AG08395 (cell line): ENCODE measurements at places on chromosomes 6 and 20.

DNA sequence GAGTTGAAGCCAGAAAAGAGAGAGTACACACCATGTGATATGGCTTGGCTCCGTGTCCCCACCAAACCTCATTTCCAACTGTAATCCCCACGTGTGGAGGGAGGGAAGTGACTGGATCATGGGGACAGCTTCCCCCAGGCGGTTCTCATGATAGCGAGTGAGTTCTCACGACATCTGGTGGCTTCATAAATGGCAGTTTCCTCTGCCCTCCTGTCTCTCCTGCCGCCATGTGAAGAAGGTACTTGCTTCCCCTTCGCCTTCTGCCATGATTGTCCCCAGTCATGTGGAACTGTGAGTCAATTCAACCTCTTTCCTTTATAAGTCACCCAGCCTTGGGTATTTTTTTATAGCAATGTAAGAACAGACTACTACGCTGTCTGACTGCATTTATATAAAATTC, 40.3 kb downstream of the TAF4 start:
- DNase-seq = peak; percentile 26

DNA sequence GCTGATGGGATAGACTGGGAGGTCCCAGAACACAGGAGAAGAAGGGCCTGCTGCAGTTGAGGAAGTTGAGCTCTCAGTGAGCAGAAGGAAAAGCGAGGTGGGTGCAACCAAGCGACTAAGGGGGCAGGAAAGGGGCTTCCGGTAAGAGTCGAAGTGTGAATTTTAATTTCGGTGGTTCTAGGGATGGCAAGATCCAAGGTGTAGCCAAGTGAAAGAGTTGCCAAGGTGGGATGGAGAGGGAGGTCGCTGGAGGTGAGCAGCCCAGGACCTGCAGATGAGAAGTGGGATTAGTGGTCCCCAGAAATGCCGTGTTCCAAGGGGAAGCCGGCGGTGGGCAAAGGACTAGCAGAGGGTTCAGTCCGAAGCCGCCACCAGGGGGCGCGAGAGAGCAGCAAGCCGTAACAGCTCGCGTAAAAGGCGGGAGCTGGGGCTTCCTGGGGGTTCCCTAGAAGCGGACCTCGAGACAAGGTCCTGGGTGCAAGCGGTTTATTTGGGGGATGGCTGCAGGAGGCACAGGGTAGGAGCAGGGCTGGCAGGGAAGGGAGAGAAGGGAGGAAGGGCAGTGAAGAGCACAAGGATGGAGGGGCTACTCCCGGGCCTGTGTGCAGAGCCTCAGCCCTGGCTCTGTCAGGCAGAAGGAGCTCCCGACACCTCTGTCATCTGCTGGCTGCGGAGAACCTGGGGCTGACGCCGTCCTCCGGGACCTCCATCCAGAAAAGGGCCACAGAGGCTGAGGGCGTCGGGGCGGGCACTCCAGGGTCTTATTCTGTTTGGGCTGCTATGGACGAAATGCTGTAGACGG, 103.6 kb downstream of the PAX1 start:
- no peak for DNase-seq

DNA sequence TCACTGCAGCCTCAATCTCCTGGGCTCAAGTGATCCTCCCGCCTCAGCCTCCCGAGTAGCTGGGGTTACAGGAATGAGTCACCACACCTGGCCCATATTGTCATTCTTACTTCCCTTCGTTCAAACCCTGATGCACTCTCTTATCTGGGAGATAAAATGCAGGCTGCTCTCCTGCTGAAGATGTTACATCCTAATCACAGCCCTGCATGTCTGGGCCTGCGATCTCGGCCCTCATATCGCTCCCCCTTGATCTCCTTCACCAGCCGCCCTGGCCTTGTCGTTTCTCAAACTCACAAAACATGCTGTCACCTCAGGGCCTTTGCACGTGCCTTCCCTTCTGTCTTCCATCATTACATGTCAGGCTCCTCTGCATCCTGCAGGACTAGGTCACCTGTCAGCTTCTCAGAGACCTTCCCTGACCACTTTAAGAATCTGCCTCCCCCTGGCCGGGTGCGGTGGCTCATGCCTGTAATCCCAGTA, 8.8 kb upstream of the C20orf203 start:
- no peak for DNase-seq

- DNase-seq = peak; percentile 27
These were observed 37.9 kb downstream of the MAFB start for GRCh38 chr20:40651151-40651550.

DNA sequence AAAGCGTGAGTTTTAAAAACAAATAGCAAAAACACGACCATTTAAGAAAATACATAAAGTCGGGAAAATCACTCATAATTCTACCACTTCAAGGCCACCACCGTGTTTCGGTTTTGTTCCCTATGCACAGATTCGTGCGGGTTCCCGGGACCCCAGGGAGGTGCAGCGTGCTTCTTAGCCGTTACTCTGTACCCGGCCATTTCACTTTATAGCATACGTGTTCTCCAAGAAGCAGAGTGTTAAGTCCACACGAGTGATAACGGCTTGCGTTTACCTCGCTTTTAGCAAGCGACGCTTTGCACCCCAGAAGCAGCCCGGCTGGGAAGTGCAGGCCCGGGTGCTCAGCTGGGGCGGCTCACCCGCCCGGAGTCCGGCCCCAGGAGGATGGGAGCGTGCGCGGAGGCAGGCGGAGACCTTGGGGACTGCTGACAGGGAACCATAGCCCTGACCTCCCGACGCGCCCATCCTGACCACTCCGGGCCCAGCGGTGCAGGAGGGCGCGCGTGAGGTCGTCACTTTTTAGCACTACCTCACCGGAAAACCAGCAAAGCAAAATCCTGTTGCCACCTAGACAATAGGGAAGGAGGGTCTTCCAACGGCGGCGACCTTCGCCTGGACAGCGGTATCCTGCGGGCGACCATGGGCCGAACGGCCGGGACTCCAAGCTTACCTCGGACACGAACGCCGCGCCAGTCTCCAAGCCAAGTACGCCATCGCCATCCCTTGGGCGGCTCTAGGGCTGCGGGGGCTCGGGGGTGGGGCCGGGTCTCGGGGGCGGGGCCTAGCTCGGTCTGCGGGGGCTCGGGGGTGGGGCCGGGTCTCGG, at the start of gene ECI2:
ECI2 (minus strand) TSS at position 735 of the 824 bp plus-strand sequence; CDS start at position 720, 15 bp downstream.
- DNase-seq = peak; percentile 64

GRCh38 chr6:142251930-142252445, 49.8 kb upstream of the ADGRG6 start:
- no peak for DNase-seq

GRCh38 chr6:72552938-72553337, 68.9 kb upstream of the KCNQ5 start:
- DNase-seq = peak; percentile 17

DNA sequence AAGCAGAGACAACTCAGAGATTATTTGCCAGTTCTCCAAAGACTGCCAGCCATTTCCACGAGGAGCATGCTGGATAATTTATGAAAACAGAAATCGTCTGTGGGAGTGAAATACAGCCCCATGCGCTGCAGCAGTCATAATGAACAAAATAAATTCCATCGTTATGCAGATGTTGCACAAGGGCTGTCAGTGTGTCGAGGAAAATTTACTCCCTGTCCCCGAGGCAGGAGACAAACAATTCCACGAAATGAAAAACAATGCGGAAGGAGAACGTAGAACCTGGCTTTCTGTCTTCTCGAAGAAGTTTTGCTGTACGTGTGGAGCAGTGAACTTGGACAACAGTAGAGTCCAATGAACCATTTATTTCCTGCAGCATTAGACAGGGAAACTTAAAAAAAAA, 399.4 kb downstream of the CD83 start:
- peak; percentile 18 for DNase-seq

DNA sequence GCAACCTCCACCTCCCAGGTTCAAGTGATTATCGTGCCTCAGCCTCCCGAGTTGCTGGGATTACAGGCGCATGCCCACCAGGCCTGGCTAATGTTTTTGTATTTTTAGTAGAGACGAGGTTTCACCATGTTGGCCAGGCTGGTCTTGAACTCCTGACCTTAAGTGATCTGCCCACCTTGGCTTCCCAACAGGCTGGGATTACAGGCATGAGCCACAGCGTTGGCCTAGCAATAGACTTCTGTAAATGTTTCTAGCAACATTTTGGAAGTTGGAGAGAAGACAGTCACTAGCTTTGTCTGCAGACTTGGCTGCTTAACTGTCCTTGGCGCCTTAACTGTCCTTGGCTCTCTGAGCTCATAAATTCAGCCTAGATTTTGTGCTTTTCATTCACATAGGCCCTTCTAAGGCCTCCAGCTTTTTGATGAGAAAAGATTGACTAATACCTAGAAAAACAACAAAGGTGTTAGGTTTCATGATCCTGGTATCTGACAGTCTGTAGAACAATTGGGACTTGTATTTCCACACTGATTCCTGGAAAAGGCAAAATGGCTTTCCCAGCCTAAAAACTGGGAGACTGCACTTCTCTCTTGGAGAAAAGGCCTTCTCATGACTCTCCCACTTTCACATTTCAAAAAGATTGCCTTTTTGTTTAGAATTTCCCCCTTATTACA, 49.7 kb downstream of the OR2B2 start:
- DNase-seq = no peak

- no peak for DNase-seq
These were observed 168.0 kb downstream of the HDGFL1 start for GRCh38 chr6:22737331-22737730.

DNA sequence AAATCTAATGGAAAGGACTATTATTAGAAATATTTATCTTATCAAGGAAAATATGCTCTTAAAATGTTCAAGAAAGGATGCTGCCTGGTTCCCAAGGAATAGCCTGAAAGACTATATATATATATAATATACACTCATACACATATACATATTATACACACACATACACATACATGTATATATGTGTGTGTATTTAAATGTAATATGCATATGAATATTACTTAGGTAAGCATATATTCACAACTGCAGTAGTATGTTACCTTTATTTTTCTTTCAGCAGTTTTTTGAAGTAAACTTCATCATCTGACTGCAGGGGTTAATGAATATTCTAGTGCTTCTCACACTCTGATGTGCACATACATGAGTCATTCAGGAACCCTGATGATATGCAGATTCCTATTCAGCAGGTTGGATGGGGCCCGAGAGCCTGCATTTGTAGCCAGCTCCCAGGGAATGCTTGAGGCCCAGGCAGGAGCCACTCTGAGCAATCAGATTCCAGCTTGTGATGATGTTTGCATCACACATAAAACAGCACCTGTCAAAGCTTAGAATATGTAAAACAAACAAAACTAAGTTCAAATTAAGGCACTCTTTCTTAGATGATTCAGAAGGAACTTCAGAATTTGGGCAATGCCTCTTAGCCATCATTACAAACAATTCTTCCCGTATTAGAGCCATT, 16.1 kb downstream of the MYLK4 start:
- peak; percentile 14 for DNase-seq

DNA sequence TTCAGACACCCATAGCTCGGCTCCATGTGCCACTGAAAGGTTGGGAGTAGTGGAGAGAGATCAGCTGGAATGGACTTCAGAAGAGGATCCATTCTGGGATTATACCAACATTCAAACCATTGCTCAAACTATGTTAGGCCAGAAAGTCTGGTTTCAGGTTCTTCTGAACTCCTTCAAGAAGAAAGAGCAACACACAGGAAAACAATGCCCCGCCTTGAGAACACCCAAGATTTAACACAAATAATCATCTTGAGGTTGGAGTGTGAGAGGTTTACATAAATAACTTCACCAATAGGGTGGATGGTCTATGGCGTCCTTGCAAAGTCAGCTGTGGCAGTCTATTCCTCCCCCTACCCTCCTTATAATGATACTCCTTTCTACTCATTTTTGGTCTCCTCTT, 211.6 kb upstream of the SUPT3H start:
- DNase-seq = no peak

- no peak for DNase-seq
These were observed 100.7 kb upstream of the PTPN1 start for GRCh38 chr20:50409495-50409894.

DNA sequence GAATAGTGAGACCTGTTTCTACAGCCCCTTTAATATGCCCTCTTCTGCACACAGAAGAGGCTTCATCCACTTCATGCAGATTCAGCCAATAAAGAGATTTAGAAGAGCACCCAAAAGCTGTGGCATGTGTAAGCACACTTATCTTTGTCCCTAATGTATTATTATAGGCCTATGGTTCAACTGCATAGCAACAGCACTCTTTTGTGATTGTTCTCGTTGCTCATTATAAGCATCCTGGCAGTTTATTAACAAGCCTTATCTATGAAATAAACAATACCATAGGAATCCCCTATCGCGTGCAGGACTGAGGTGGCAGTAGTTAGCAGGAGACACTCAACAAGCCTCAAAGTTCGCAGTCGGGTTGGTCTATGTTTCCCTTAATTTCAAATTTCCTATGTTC, 138.5 kb upstream of the BEND6 start:
- no peak for DNase-seq

GRCh38 chr6:163750431-163751031, 336.0 kb downstream of the QKI start:
- no peak for DNase-seq

GRCh38 chr6:1554141-1554475, 55.6 kb upstream of the FOXC1 start:
- DNase-seq = no peak

DNA sequence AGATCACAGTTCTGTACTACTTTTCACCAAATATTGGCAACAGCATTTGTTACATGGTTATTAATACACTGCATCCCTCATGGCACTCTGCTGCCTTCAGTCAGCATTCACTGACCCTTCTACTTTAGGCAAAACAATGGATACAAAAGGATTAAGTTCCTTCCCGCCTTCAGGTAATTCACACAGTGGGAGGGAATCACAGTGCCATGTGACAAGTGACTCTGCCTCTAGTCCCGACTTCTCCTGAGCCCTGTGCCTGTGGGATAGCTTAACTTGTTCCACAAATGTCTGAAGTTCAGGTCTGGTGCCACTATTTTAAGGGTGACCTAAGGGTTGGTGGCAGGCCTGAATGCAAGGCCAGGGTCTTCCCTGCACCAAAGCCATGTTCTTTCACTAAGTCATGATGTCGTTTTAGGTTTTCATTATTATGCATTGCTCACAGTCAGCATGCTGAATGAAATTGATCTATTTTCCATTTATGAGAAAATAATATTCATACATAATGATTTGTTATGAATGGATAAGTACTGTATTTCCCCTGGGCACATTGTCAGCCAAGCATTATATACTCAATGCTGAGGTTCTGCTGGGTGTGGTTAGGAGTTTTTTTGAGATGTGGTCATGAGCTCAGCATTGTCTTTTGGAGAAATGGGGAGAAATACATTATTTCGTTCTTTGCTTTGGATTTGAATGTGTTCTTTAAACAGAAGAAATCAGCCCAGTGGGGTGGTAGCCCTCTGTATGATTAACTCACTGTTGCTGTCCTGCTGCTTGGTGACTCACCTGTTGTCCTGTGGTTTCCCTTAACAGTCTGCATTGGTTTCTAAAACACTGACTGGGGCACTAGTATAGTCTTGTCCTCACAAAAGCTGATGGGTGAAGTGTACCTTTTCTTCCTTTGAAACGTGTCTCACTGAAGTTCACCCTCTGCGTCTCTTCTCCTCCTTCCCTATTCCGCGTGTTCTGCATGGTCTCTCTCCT, 66.4 kb downstream of the AFDN start:
- peak; percentile 26 for DNase-seq

GRCh38 chr20:2387180-2387577, 6.5 kb downstream of the TGM6 start:
- DNase-seq = no peak
